ENCODE measurements at places on chromosomes 6 and 20.

DNA sequence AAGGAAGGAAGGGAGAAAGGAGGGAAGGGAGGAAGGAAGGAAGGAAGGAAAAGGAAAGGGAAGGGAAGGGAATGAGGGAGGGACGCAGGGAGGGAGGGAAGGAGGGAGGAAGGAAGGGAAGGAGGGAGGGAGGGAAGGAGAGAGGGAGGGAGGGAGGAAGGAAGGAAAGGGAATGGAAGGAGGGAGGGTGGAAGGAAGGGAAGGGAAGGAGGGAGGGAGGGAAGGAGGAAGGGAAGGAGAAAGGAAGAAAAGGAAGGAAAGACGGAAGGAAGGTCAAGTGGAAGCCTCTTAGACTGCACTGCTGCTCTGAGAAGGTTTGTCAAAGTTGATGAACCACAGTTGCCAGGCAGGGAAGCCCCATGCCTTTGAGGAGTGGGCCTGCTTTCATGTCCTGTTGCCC is 324.3 kb upstream of the ZFP64 start:
- no peak for DNase-seq

DNA sequence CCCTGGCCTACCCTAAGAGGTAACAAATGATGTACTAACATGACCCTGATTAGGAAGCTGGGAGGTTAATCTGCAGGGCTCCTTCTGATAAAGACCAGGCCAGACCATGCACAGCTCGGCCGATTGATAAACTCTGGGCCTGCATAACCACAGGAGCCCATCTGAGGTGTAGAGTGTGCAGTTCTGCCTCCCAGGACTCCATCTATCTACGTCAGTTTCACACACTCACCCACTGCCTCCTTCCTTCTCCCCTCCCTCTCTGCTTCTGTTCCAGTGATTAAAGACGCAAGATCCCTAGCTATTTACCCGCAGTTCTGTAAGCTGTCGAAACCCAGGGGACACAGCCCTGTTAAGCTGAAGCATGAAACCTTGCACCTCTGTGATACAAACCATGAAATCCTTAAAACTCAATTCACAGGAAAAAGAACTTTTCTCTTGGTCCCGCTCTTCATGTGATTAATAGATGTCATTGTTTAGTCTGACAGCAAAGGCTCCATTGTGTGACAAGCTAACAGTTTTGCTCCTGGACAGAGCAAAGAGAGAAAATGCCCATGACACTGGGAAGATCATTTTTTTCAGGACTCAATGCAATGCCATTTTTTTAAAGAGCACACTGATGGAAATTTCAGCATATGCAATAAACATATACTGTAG is 470.6 kb downstream of the MAFB start:
- DNase-seq, result peak; percentile 17

DNA sequence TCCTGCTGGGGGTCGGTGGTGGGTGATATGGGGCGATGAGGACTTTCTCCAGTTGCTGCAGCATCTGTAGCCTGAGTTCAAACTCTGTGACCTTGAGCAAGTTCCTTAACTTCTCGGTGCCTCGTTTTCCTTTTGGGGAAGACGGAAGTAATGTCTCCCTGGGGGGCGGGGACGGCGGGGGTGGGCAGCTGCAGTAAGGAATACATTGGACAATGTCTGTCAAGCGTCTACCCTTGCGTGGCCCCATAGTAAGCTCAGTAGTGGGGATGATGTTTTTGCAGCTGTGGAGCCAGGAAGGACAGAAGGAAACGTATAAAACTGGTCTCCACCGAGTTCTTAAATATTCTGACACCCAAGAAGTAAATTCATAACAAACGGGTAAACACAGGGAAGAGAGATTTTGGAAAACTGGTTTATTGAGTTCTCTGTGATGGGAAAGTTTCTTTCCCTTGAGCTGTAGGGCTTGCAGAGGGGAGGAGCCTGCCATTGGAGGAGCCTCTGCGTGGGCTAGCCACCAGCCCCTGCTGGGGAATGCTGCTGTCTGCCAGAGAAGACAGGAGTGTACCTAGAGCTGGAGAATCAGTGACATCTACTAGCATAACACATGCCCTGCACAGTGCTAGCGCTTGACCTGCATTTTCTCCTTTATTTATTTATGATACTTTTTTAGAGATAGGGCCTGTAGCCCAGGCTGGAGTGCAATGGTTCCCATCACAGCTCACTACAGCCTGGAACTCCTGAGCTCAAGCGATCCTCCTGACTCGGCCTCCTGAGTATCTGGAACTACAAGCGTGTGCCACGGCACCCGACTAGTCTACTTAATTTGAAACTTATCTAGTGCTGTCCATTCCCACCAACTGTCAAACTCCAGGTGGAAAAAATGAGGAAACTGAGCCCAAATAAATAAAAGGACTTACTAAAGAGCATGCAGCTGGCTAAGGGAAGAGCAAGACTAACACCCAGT is 1.2 kb upstream of the ACSS1 start:
- no peak for DNase-seq

- no peak for DNase-seq
Observed at GRCh38 chr6:61947311-61947947, 338.6 kb downstream of the KHDRBS2 start.

DNA sequence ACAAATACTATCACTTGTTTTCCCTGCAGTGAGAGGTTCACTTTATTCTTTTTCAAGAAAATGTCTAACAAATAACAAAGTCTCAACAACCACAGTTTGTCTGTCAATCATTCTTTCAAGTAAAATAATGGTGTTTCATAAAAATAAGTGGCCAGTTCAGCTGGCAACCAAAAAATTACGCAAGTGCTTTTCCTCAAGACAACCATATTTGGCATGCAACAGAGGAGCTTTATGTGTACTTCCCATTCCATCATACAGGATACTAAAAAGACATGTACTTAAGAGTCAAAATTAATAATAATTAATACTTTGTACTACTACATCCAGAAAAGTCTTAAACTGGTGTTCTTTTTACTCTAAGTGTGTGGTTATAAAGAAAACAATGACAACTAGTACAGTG is 34.6 kb downstream of the ATG5 start:
- DNase-seq, result no peak

- DNase-seq, result peak; percentile 72
Observed at GRCh38 chr6:158164579-158165170, 3.4 kb downstream of the SERAC1 start.

DNA sequence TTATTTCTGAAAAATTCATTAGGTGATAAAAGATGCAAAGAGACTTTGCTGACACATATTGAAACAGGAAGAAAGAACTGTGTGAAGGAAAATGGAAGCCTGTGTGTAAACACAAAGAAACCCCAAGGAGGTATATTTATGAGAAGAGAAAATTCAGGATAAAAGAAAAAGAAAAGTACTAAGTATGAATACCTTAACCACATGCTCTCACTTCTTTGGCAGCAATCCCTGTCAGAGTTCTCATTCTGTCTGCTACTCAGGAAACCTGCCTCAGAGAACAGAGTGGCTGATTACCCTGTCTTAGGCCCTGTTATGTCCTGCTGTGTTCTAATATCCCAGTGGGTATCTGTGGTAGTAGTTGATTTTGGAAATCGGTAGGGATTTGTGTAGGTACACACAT is 457.9 kb downstream of the TBC1D32 start:
- DNase-seq, result no peak

DNA sequence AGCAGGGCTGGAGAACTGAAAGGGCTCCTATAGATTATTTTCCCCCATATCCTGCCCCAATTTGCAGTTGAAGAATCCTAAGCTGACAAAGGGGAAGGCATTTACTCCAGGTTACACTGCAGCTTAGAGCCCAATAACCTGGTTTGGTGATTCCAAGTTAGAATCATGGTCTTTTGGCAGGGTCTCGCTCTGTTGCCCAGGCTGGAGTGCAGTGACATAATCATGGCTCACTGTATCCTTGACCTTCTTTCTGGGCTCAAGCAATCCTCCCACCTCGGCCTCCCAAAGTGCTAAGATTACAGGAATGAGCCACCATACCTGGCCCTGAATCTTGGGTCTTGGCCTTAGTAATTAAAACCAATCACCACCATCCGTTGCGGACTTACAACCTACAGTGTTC is 1.0 kb upstream of the MMP9 start:
- no peak for DNase-seq

- DNase-seq, result no peak
Observed at GRCh38 chr6:46832816-46833215, 39.6 kb downstream of the MEP1A start.

GRCh38 chr6:3343089-3343883 is 84.5 kb downstream of the PSMG4 start:
- no peak for DNase-seq

DNA sequence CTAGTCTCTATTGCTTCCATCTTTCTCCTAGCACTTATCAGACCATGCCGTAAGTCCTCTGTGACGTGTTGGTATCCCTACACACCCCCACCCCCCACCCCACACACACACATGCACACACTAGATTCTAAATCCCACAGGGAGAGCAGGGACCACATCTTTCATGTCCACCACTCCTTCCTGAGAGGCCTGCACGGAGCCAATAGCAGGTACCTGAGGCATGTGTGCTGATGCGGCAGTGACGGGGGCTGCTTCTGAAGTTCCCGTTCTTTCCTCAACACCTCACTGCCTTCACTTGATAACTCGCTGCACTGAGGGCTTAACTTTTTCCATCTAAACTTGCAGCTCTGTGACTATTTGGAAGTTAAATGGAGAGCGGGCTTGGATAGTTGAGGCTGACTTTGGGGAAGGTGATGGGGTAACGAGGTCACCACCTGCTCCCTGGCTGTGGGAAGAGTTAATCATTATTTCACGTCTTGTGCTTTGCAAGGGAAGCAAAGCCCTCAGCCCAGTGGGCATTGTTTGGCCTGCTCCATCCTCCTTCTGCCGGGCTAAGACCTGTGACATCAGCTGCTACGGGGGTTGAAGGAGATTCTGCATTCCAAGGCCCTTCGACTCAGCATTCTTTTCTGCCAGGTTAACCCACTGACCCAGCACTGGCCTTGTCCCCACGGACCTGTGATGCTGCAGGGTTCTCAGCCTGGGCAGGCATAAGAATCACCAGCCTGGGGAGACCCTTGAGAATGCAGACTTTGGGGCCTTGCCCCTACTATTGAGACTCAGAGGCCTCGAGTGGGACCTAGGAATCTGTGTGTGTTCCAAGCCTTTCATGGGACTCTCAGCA is 187.8 kb downstream of the ANKRD60 start:
- DNase-seq, result no peak

All from retina (tissue), 1 donor.